Naive B cell (primary cell): ENCODE measurements at places on chromosomes 16 and 17. TPM values are rescaled to one million over a fixed set of nuclear protein-coding genes. Genes with fewer than 3 reads are reported as not detected.

DNA sequence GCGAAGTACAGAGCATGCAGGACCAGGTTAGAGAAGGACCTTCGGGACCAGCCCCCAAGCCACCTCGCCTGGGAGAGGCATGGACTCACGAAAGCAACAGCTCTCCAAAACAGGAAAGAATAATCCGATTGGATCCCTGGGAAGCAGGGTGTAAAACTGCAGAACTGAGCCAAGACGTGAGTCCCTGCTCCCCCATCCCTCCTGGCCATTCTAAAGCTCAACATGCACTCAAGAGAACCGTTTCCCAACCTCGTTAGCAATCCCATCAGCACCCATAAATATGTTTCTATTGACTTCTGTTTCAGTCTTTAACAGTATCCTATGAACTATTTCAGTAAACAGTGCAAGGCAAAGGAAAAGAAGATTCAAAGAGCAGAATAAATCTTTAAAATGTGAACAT is 167.0 kb downstream of the COPRS start:
- no peaks in the 10 kb centered on the region for H3K27me3 ChIP-seq
- H3K4me1 ChIP-seq, result no peaks in the 10 kb centered on the region
- no peak overlapping the region for H3K4me3 ChIP-seq

Gene TRPV3
- 0.19 TPM for polyA plus RNA-seq

DNA sequence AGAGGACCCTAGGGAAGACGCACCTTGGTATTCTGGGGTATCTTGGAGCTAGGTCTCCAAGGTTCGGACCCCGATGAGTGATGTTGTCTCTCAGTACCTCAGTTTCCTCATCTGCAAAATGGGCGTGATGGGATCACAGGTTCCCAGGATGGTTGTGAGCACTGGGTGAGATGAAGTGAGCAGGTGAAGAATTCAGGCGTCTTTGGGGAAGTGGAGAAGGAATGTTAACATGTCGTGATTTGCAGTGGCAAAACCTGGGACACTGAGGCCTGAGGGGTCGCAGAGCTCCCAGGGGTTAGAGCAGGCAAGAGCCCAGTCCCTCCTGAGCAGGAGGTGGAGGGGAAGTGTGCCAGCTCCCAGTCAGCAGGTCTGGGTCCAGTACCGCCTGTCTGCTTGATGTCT is 215.1 kb upstream of the GSE1 start:
- peaks cover 3% of the 10 kb centered on the region for H3K4me1 ChIP-seq
- no peak for DNase-seq
- H3K4me3 ChIP-seq, result no peak overlapping the region

GRCh38 chr16:87305505-87306391 is 11.4 kb downstream of the C16orf95 start:
- no peaks in the 10 kb centered on the region for H3K4me1 ChIP-seq
- no peaks in the 10 kb centered on the region for H3K36me3 ChIP-seq
- no peak overlapping the region for H3K4me3 ChIP-seq
- H3K27ac ChIP-seq, result no peak overlapping the region
- H3K27me3 ChIP-seq, result no peaks in the 10 kb centered on the region

DNA sequence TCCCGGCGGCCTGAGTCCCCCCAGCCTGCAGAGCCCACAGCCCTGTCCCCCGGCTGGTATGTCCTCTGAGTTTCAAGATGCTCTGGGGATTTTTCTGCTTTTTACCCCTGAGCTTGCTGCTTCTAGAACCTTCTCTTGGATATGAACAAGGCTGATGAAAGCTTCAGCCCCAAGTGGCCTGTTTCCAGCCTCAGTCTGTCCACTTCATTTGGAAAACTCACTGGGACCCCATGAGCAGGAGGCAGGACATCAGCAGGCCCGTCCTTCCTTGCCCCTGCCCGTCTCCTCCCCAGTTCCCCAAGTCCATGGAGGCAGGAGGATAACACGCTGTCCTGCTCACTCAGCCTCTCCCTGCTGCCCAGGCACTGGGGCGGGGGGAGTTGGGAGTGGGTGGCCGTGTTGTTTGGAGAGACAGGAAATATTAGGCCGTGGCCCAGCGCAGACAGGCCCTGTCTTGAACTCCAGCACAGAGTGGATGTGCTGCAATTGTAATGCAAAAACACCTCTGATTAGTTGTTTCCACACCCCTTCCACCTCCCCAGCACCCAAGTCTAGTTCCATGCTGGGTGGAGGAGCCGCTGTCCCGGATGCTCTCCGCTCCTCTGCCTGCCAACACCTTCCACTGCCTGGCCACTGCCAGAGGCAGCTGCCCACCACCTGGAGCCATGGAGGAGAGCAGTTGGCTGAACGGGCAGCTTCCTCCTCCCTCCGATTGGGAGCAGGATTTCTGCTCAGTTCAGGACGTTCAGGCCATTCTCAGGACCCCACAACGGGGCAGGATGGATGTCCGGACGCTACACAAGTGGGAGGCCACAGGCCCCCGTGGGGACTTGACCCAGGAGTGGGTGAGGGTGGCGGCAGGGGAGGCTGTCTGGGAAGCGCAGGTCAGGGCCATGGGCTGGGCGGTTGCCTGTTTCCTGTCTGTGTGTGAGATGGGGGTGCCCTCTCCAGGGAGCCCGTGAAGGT is 216.9 kb upstream of the GSE1 start:
- no peak overlapping the region for H3K27ac ChIP-seq
- H3K36me3 ChIP-seq, result no peaks in the 10 kb centered on the region
- peaks cover 15% of the 10 kb centered on the region for H3K27me3 ChIP-seq
- no peak overlapping the region for H3K4me3 ChIP-seq

Gene ACE
- not detected for polyA plus RNA-seq

DNA sequence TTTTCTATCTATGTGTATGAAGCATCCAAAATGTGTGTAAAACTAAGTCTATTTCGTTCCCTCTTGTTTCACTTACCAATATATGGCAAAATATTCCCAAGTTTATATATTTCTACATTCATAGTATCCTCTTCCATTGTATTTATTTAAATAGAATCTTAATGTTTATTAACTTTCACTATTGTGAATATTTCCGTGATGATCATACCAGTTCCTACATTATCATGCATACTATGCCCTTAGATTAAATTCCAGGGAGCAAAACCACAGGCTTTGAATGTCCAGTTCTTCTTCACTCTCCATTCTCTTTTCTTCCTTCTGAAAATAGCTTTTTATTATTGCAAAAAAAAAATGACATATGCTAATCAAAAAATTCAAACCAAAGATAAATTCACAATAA is 4.0 kb downstream of the MAP2K6 start:
- peaks cover 9% of the 10 kb centered on the region for H3K4me1 ChIP-seq
- H3K36me3 ChIP-seq, result no peaks in the 10 kb centered on the region
- no peak for DNase-seq
- no peaks in the 10 kb centered on the region for H3K27me3 ChIP-seq
- H3K27ac ChIP-seq, result no peak overlapping the region

- H3K4me1 ChIP-seq, result no peaks in the 10 kb centered on the region
- no peak for DNase-seq
- no peak overlapping the region for H3K27ac ChIP-seq
- no peaks in the 10 kb centered on the region for H3K27me3 ChIP-seq
- H3K4me3 ChIP-seq, result no peak overlapping the region
- H3K36me3 ChIP-seq, result peaks cover 38% of the 10 kb centered on the region
Measured at GRCh38 chr17:72884066-72884465, 208.4 kb downstream of the SLC39A11 start.

DNA sequence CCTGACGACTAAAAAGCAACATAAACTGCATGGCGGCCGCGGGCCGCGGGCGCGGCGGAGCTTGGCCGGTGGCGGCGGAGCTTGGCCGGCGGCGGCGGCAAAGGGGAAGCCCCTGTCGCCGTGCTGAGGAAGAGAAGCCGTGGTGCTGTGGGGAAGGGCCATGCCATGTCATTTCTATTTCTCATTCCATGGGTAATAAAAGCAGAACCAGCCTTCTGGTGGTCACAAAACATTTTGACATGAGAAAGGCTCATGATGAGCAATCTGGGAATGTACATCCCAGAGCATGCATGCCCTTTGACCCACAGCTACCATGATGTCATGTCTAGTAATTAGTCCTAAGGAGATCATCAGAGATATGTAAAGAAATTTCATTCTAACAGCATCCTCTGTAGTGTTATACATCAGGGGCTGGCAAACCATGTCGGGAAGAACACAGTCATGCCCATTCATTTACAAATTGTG is 23.9 kb upstream of the HEATR6 start:
- H3K27ac ChIP-seq, result peak overlapping the region; percentile 51
- DNase-seq, result peak; percentile 69
- H3K36me3 ChIP-seq, result no peaks in the 10 kb centered on the region
- peak overlapping the region; percentile 71 for H3K4me3 ChIP-seq
- no peaks in the 10 kb centered on the region for H3K27me3 ChIP-seq

DNA sequence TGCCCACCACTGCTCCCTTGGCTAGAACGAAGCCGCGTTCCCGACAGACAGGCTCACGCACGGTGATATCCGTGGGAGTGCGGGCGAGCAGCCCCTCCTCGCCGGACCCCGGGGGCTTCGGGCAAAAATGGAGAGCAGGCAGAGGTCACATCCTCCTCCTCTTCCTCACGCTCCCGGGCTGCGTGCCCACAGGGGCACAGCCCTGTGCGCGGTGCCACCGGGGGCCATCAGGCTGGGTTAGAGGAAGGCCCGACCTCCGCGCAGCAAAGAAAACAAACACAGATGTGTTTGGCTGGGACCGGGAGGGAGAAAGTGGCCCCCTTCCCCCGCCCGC is 519 bp upstream of the NTN1 start:
- DNase-seq, result no peak
- H3K4me3 ChIP-seq, result peak overlapping the region; percentile 95
- H3K4me1 ChIP-seq, result peaks cover 11% of the 10 kb centered on the region
- no peaks in the 10 kb centered on the region for H3K36me3 ChIP-seq
- H3K27ac ChIP-seq, result peak overlapping the region; percentile 43

DNA sequence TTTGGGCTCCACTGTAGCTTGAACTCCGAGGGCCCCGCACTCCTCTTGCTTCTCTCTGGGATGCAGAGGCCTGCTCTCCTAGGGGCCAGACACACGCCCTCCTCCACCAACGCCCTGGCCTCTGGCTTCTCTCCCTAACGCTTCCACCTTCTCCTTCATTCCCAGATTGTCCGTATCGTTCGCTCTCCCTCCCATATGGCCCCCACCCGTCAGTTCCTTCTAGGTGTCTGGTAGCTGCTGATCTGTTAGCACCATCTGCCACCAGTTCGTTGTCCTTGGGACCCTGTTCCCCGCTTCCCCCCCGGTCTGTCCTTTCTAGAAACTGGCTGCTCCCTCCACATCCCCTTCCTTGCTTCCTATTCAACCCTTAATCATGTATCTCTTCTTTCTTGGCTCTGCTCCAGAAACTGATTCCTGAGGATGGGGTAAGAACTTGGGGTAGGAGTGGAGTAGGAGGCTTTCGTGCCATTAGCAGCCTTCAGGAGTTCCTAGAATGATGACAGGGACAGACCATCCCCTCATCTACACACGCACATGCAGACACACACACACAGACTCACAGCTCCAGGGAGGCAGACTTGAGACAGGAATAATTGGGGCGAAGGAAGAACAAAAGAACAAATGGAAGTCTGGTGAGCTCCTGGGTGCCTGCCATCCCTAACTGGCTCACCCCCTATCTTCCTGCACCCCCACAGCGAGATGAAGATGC is 4.3 kb downstream of the ATP1B2 start:
- DNase-seq, result no peak
- H3K36me3 ChIP-seq, result no peaks in the 10 kb centered on the region
- peaks cover 53% of the 10 kb centered on the region for H3K27me3 ChIP-seq
- H3K4me3 ChIP-seq, result no peak overlapping the region

- no peak overlapping the region for H3K4me3 ChIP-seq
- no peaks in the 10 kb centered on the region for H3K36me3 ChIP-seq
- no peak for DNase-seq
- H3K27me3 ChIP-seq, result no peaks in the 10 kb centered on the region
Measured at GRCh38 chr16:89672177-89672941, 14.1 kb upstream of the CDK10 start.

GRCh38 chr17:47318197-47318918 is 5.4 kb upstream of the EFCAB13 start:
- H3K4me1 ChIP-seq, result peaks cover 9% of the 10 kb centered on the region
- no peak for DNase-seq
- peak overlapping the region; percentile 7 for H3K4me3 ChIP-seq
- H3K36me3 ChIP-seq, result no peaks in the 10 kb centered on the region

DNA sequence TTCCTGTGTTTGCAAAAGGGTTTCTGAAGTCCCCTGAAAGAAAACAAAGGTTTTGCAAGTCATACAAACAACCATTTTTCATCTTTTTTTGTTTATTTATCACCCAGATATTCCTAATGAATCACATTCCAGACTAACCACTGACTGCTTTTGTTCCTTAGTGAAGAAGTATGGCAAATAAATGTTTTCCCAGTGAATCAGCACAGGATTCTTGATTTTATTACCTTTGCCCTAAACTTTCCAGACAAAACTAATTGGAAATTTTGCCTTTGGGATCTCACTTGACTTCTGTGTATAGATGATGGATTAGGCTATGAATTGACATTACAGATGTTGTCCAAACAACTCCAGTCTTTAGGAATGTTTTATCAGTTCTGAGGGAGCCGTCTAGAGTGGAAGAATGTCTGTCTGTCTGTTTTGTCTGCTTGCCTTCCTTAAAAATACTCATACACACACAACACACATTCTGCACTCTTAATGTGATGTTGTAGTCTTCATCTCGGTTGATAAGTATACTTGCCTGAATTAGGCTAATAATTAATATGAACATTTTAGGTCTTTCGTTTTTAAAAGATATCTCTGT is 48.9 kb downstream of the VMP1 start:
- H3K36me3 ChIP-seq, result peaks cover 8% of the 10 kb centered on the region
- no peak overlapping the region for H3K27ac ChIP-seq
- H3K4me1 ChIP-seq, result no peaks in the 10 kb centered on the region
- no peak overlapping the region for H3K4me3 ChIP-seq
- no peak for DNase-seq
- H3K27me3 ChIP-seq, result no peaks in the 10 kb centered on the region

Gene AURKB
- polyA plus RNA-seq, result not detected

Gene ASGR2
- not detected for polyA plus RNA-seq

- no peak overlapping the region for H3K27ac ChIP-seq
- H3K36me3 ChIP-seq, result peaks cover 6% of the 10 kb centered on the region
- DNase-seq, result no peak
- peaks cover 14% of the 10 kb centered on the region for H3K4me1 ChIP-seq
- no peak overlapping the region for H3K4me3 ChIP-seq
Measured at GRCh38 chr17:77926981-77927380, 31.5 kb upstream of the TNRC6C start.

Gene DNASE1L2
- not detected for polyA plus RNA-seq

DNA sequence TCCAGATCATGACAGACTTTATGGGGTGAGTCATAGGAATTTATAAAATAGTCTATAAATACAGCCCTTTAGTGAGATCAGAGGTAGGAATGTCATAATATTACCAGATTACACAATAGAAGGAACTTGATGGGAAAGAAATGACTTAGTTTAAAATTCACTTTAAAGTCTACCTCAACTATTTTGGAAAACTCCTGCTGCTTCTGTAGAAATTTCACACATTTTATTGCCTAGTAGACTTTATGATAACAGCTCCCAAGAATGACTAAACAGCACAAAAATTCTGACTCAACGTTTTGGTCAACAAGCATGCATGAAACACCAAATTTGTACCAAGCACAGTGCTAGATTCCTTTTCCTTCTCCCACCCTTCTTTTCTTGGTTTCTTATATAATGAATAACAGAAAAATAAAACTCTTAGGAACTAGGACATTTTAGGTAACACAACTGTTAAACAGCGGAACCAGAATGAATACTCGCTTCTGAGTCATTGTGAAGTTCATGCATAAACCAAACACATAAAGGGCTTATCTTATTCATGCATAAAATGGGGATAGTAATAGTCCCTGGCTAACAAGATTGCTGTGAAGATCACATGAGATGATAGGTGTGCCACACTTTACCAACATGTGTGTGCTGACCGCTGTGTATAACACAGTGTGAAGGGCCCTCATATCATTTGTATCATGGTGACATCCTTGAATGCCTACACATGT is 243.9 kb downstream of the CDH8 start:
- no peak overlapping the region for H3K4me3 ChIP-seq
- H3K27me3 ChIP-seq, result no peaks in the 10 kb centered on the region
- no peak overlapping the region for H3K27ac ChIP-seq
- no peaks in the 10 kb centered on the region for H3K4me1 ChIP-seq
- no peak for DNase-seq
